ENCODE measurements at places on chromosomes 1 and 21.
A peak's percentile ranks its signal among the peaks of the same experiment; 100 is the strongest.

GRCh38 chr1:109535481-109535880, 4.2 kb upstream of the GPR61 start:
- no peak for DNase-seq

GRCh38 chr1:230867903-230868735, at the start of gene C1orf198:
C1orf198 (minus strand) TSS chr1:230868521; CDS start chr1:230868512, 9 bp downstream.
- peak; percentile 55 for DNase-seq

- no peak for DNase-seq
Measured at GRCh38 chr21:25515484-25516405, 91.5 kb downstream of the MRPL39 start.

- DNase-seq = no peak
Measured at GRCh38 chr21:33350676-33351075, 25.9 kb downstream of the IFNAR1 start.

DNA sequence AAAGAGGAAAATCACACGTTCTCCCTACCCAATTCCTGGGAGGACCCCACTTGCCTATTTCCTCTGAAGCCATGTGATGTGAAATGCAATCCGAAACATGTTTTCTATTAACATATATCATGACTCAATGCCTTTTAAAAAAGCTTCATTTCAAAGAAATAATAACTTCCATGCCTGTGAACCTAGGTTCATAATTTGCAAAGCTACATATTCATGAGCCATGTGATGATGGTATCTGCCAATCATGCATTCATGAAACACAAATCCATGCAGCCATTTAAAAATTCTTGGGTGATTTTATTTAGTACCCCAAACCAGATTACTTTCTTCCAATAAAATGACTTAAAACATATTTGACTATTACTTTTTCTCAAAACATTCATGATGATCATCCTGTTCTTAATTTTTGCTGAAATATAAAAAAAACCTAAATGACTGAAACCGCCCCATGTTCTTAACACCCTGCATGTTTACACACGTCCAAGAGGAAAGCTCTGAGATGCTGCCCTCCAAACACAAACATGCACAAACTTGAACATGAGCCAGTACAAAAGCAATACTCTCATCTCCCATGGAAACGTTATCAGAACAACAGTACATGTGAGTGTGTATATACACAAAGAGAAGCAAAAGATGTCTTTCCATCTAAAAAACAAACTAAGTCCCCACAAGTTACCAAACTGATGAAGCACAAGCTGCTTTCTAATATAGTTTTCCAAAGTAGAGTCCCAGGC, 140.1 kb downstream of the TGFBR3 start:
- no peak for DNase-seq

GRCh38 chr1:198151688-198152087, 5.1 kb upstream of the NEK7 start:
- no peak for DNase-seq

- no peak for DNase-seq
Measured at GRCh38 chr1:174726167-174726879, 273.4 kb upstream of the CACYBP start.
